ENCODE measurements at places on chromosomes 5 and 9. TPM values are rescaled to one million over a fixed set of nuclear protein-coding genes. Genes with fewer than 3 reads are reported as not detected.

- H3K4me3 ChIP-seq = no peak overlapping the region
- H3K36me3 ChIP-seq = no peaks in the 10 kb centered on the region
- no peaks in the 10 kb centered on the region for H3K27me3 ChIP-seq
- no peaks in the 10 kb centered on the region for H3K4me1 ChIP-seq
- no peak overlapping the region for H3K27ac ChIP-seq
These were observed 8.5 kb downstream of the FOCAD start for GRCh38 chr9:20692554-20692953.

DNA sequence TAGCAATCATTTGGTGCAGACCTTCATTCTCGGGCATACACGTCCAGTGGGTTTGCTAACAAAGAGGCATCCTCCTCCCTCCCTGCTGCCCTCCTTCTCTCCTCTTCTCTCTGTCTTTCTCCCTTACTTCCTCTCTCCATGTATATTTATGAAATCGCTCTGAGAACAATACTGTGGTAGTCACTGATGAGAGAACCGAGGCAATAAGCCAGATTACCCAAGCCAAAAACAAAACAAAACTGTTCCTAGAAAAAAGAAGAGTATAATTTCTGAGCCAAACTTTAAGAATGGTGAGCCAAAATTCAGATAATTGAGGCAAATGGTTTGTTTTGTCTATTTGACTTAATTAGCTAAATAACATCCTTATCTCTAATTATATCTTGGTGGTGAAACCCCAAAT lies 15.8 kb upstream of the HMHB1 start:
- H3K4me3 ChIP-seq = no peak overlapping the region
- no peaks in the 10 kb centered on the region for H3K27me3 ChIP-seq
- no peaks in the 10 kb centered on the region for H3K36me3 ChIP-seq
- H3K4me1 ChIP-seq = no peaks in the 10 kb centered on the region
- DNase-seq = no peak
- H3K27ac ChIP-seq = no peak overlapping the region

DNA sequence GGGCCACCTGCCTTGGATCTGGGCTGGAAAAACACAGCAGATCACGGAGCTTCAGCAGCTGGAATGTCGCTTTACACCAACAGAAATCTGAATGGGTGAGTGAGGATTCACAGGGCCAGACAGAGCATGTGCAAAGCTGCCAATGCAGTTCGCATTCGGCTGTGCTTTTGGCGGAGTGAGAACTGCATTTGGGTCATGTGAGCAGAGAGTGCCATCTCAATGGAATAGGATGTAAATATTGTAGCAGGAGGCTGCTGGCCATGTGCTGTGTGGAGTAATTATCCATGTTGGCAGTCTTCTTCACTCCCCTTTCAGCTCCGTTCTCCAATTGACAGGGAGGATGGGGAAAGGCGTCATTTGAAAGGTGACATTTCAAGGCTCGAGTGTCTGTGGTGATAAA lies at the start of gene ANKRD55:
ANKRD55 (minus strand) TSS at position 101 of the 400 bp plus-strand sequence. CDS start 417 bp downstream, outside the sequence.
- H3K27ac ChIP-seq = no peak within 1 kb of the TSS
- no peaks in the 10 kb centered on the region for H3K27me3 ChIP-seq
- DNase-seq = no peak
- no peaks in the 10 kb centered on the region for H3K36me3 ChIP-seq
- no peaks in the 10 kb centered on the region for H3K4me1 ChIP-seq
- H3K4me3 ChIP-seq = no peak within 1 kb of the TSS

GRCh38 chr5:151617841-151618710 lies 26.9 kb upstream of the FAT2 start:
- H3K4me3 ChIP-seq = no peak overlapping the region
- no peak overlapping the region for H3K27ac ChIP-seq
- H3K36me3 ChIP-seq = no peaks in the 10 kb centered on the region
- H3K27me3 ChIP-seq = no peaks in the 10 kb centered on the region
- DNase-seq = no peak

The SOX30 gene
- total RNA-seq = not detected
